HT-29 (cell line): ENCODE measurements at places on chromosomes 7 and 10. TPM values are rescaled to one million over a fixed set of nuclear protein-coding genes. Genes with fewer than 3 reads are reported as not detected.

The RAMP3 gene
- total RNA-seq, result not detected in 2 replicates

The ZNF804B gene
- not detected in 2 replicates for total RNA-seq

The NCF1 gene
- not detected in 2 replicates for total RNA-seq

The PTTG1IP2 gene
- total RNA-seq, result not detected in 2 replicates

The MAD1L1 gene
- 89.2 and 103 TPM in 2 replicates for total RNA-seq

The CYP26C1 gene
- total RNA-seq, result 0.18 and 0.23 TPM in 2 replicates

The ADAP1 gene
- total RNA-seq, result 535 and 538 TPM in 2 replicates

DNA sequence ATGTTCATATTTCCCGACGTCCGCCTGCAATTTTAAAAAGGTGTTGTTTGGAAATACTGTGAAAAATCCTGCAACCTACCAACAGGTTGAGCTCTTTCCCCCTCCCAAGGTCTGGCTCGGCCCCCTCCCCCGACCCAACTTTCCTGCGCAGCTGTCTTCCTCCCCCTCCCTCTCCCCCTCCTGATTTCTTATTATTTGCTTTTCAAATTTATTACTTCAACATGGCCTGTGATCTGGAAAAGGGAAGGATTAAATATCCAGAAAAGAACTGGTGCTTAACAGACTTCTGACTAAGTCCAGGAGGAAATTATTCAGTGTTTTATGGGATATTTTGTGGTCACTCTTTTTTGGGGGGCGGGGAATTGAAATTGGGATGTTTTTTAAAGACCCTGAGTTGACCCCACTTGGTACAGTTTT lies 2.4 kb downstream of the ARID5B start:
- DNase-seq, result peak; percentile 55

GRCh38 chr7:6268023-6268900 lies 4.2 kb downstream of the CYTH3 start:
- peak; percentile 30 for DNase-seq

DNA sequence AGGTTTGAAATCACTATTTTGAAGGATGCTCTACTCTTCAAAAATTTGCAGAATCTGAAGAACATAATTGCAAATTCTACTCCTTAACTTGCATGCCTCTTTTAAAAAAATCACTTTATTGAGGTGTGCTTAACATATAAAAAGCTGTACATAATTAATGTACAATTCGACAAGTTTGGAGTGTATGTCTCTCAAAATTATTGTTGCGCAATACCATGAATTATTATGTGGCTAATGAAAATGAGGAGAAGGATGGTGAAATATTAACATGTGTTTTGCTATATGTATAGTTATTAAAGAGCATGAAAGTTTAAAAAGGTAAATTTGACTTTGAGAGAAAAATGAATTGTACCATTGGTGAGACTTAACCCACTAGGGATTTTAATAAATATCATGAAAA lies 187.2 kb upstream of the MALRD1 start:
- no peak for DNase-seq

GRCh38 chr7:1971946-1972654 lies 260.6 kb downstream of the MAD1L1 start:
- no peak for DNase-seq

DNA sequence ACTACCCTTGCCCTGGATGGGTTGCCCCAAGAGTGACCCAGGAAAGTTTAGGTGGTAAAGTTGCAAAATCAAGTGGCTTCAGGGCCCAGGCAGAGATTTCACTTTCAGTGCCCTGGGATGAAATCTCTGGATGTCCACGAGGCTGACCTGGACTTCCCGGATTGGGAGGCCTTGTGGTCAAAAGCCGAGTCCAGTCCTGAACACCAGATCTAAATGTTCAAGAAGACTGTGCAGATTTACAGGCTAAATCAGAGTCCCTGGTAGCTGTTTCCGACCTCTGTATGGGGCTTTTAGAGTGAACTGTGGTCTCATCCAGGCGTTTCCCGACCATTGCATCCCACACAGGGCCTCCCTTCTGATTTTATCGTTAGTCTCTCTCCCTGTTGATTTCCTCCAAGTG lies 95.3 kb downstream of the WDR11 start:
- peak; percentile 59 for DNase-seq

- DNase-seq, result no peak
These were observed 59.4 kb upstream of the CAMK2B start for GRCh38 chr7:44384586-44385433.

- DNase-seq, result no peak
These were observed 69.6 kb downstream of the NT5C2 start for GRCh38 chr10:103123282-103124024.

DNA sequence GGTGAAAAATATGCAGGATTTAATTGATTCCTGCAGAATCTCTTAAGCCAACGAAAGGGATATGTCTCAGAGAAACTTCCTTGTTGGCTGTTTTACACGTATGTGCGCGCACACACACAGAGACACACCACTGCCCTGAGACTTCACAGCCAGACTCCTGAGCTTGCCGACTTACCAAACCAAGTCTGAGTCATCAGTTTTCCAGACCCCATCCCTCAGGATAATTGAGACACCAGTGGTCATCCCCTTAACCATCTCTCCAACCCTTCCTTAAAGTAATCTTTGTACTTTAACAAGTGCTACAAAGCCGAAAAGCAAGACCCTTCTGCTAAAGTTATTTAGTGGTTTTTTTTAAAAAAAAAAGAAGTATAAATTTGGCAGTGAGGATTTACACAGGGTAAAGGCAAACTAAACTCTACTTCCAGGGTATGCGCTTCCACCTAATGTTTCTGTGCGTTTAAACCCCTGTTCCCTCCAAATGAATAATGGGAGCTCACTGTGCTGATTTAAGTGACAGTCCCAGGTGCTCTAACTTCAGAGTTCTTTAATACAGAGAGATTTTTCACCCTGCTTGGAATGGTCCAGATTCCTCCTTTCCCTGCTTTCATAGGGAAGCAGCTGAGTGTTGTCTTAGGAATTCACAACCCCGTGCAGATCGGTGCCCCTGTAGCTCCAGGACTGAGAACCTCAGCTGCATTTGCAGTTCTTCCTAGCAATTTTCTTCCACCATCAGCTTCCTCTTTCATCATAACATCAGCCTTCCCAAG lies 198.5 kb downstream of the INHBA start:
- DNase-seq, result no peak

- no peak for DNase-seq
These were observed 6.1 kb upstream of the STK32C start for GRCh38 chr10:132313865-132314264.

DNA sequence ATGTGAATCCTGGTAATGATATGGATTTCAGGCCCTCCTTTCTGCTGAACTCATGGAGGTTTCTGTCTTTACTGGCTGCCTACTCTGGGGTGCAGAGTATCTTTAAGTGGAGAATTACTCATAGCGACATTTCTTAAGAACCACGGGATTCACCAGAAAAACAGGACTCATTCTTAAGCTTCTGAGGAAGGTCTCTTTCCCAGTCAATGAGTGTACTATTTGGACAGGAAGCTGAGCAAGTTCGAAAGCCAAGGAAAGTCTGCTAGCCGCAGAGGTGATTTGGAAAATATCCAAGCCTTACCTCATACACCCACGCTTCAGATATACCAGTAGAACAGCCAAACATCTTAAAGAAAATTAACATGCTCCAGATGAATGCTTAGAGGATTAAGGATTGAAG lies 377.6 kb upstream of the MYO3A start:
- DNase-seq, result peak; percentile 44

DNA sequence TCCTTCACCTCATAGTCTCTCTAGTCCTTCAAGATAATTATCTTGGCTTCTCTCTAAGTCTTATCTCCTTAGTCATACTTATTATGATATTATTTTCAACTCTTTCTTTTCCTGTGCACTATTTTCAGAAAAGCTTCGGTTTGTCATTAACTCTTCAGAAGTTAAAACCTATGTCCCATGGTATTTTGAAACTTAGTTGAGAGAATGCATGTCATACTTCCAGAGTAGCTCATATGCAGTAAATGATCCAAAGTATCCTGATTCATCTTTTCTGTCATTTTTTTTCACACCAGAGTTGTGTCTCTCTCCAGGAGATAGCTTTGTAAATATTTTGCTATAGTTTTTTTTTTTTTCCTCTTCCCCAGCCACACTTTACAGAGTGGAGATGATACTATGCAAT lies 1008.6 kb downstream of the NRG3 start:
- DNase-seq, result no peak

DNA sequence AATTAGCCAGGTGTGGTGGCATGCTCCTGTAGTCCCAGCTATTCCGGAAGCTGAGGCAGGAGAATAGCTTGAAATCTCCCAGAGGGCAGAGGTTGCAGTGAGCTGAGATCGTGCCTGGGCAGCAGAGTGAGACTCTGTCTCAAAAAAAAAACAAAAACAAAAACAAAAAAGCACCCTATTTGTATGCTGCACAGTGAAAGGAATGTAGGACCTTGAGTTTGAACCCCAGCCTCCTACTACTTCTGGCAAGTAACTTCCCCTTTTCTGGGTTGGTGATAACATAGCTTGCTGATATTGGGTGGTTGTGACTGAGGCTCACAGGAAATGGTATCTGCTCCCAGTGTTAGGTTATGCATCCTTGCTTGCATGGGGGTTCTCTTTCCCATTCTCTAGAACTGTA lies 205.3 kb downstream of the BUB3 start:
- DNase-seq, result no peak

GRCh38 chr7:154877031-154877430 lies 125.9 kb downstream of the PAXIP1 start:
- no peak for DNase-seq

GRCh38 chr10:131210181-131210580 lies 101.3 kb downstream of the TCERG1L start:
- DNase-seq, result no peak

DNA sequence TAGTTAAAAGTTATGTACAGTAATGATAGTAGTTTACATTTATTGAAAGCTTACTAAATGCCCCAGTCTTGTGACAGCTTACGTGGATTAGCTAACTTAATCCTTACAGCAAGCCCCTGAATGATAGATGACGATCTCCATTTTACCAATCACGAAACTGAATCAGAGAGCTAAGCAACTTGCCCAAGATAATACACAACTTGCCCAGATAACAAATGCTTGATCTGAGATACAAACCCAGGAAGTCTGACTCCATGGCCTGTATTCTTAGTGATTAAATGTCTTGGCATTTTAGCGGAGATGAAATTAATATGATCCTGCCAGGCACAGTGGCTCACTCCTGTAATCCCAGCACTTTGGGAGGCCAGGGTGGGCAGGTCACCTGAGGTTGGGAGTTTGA lies 46.9 kb upstream of the FMC1 start:
- no peak for DNase-seq

DNA sequence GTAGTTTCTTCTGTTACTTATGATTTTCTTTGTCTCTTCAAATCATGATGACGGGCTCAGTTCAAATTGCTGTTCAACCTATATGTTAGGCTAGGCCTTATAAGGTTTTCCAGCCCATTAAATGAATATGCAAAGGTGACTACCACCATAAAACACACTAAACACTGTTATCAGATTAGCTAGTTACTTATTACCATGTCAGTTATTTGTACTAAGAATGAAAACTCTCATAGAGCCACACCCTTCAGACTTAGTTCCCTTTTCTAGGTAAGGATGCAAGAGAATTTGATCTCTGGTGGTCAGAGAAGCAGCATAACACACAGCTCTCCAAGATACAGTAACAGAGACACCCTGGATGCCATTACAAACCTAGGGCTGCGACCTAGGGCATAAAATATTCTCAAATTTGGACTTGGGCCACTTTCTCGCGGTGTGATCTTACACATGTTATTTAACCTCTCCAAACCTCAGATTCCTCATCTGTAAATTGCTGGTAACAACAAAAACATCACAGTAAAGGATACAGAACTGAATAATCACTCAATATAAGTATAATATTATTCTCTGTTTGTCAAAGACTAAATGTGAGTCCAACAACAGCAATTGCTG lies 35.6 kb downstream of the ANKMY2 start:
- DNase-seq, result peak; percentile 59

- DNase-seq, result no peak
These were observed 113.9 kb downstream of the FAM107B start for GRCh38 chr10:14660831-14661230.

DNA sequence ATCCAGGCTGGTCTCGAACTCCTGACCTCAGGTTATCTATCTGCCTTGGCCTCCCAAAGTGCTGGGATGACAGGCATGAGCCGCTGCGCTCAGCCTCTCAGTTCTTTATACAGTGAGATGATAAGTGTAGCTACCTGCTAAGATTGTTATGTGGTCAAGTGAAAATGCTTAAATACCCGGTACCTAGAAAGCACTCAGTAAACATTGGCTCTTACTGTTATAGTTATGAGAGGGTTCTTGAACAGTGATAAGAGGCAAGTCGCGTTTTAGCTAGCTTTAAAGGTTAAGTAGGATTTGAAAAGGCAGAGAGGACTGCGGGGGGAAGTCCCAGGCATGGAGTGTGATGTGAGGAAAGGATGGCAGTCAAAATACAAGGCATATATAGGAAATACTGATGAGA lies 4.5 kb downstream of the ZKSCAN1 start:
- no peak for DNase-seq

- DNase-seq, result no peak
These were observed 99.9 kb upstream of the CTBP2 start for GRCh38 chr10:125260260-125260659.
